ENCODE measurements at places on chromosomes 1 and 21. TPM values are rescaled to one million over a fixed set of nuclear protein-coding genes. Genes with fewer than 3 reads are reported as not detected.

KRTAP11-1 gene
- not detected for total RNA-seq

PGLYRP3 gene
- not detected for total RNA-seq

IL20 gene
- total RNA-seq: not detected

CASQ1 gene
- not detected for total RNA-seq

S100A7A gene
- not detected for total RNA-seq

RGS13 gene
- total RNA-seq: not detected
